ENCODE measurements at places on chromosomes 3 and 15.
A peak's percentile ranks its signal among the peaks of the same experiment; 100 is the strongest.

DNA sequence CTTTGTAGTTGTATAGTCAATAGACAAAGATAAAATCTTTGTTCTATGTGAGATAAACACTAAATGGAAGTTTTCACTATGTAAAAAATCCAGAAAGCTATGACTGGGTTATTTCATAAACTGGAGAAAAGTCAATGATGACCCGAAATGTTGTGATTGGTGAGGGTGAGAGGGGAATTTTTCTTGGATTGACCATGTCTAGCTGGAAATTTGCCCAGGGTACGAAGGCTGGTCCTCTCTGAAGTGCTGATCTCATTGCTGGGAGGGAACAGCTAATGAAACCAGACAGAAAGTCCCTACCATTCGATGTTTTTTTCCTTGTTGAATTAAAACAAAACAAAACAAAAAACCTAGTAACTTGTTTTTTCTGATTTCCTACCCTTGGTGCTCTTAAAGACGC is 14.3 kb downstream of the TPRG1 start:
- no peak for DNase-seq

GRCh38 chr15:99518191-99518590 is 47.6 kb upstream of the MEF2A start:
- no peak for DNase-seq

DNA sequence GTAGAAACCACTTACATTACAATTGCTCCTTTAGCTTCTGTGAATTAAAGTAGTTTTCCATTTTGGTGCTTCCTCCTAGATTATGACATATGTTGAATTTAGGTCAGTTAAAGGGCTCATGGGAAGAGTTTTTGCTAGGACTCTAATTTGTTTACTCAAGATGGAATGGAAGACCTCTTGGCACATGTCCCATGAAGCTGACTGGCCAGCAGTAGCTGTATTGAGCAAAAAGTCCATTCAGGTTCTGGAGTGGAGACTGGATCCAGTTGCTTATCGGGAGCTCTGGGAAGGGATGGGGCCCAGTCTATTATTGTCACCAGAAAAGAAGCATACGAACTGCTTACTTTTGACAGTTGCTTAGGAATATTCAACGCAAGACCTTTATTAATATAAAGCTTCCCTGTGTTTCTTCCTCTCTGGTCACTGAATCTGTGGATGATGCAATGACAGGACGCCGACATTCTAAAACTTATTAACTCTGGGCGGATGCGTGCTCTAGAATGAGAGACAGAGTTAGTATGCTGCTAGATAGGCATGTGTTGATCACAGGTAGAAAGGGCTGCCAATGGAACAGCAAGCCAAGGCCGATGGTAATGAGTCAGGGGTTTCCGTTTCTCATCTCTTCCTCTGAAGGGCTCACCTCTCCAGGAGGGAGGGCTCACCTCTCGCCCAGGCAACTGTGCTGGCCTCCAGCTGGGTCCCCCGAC is 155.8 kb downstream of the NR1D2 start:
- DNase-seq, result no peak

DNA sequence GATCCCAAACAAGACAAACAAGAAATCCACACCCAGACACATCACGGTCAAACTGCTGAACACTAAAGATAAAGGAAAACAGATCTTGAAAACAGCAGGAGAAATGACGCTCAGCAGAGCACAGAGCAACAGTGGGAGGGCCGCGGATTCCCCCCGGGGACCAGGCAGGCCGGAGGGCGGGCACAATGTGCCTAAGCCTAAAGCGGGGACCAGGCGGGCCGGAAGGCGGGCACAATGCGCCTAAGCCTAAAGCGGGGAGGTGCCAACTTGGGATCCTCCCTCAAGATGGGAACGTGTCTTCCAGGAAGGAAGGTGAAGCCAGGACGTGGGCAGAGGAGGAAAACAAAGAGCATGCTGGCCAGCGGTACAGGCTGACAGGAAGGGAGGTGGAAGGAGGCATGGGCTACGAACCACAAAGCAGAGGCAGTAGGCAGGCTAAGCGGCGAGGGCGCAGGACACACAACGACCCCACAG is 31.1 kb downstream of the CYFIP1 start:
- peak; percentile 19 for DNase-seq

DNA sequence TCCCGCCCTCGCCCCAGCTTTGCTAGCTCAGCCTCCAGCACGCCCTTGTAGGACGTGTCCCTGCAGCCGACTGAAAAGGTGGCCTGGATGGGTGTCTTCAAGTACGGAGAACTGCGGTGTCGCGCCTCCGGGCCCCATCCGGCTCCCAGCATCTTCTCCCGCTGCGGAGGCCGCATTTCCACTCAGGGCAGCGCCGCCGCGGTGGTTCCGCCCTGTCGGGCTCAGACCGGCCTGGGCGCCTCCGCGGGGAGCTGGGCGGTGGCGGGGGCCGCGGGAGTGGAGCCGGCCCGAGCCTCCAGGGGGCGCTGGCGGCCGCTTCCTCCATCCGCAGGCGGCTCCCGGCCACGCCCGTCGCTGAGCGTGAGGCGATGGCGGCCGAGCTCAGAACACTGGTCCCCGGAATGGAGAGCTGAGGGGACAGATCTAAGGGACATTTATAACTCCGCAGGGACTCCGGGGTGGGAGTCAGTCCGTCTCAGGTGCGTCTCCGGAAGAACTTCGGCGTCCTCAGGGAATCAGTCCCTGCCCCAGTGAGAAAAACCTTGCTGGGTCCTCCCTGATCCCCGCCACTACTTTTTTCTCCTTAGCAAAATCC is 13.6 kb upstream of the SMCO1 start:
- peak; percentile 92 for DNase-seq

DNA sequence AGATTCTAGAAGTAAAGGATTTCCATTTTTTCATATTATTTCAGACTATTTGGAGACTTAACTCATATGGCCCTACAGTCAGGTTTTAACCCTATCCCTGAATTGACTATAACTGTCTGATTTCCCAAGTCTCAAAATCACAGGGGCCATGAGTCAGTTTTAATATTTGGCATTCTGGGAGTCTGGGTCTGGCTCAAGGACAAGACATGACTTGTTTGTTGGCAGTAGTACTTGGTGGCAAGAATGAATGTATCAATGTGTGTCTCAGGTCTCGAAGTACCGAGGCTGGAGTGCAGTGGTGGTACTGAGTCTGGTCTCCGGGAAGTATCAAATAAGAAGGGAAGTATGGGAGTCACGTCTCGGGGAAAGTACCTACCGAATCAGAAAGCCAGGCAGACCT is 10.8 kb downstream of the UMPS start:
- no peak for DNase-seq

- DNase-seq, result peak; percentile 84
Measured at GRCh38 chr15:94306700-94307650, 75.6 kb downstream of the MCTP2 start.

GRCh38 chr3:190739641-190740185 is 122.8 kb downstream of the GMNC start:
- DNase-seq, result no peak

GRCh38 chr3:50172626-50173220 is 17.6 kb downstream of the SEMA3F start:
- no peak for DNase-seq

DNA sequence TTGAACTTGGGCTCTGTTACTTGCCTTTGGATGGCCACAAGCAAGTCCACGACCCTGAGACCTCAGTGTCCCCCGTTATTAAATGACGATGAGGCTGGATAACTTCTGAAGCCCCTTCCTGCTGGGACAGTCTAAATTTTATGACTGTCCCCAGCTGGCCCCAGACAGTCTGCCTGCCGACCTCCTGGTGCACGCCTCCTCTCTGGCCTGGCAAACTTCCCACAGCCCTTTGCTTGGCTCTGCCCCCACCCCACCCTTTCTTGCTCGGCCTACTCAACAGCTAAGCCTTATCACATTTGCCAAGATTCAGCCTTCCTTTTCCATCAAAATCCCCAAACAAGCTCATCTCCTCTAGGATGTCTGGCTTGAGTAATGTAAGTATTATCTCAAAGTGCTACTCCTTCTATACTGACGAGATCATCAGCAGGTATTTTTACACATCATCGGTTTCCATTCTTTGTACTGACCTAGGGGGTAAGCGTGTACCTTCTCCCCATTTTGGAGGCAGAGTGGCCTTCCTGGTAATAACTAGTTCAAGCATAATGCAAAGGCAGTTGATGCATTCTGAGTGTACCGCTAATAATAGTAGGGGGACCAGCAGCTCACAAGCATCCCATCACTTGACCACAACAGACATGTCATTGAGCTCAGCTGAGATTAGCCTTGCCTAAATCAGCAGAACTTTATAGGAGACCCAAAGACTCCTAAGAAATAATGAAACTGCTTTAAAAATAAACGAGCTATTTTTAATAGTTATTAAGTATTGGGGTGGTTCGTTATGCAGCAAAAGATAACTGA is 120.8 kb upstream of the HACD2 start:
- no peak for DNase-seq

- no peak for DNase-seq
Measured at GRCh38 chr3:100637197-100637631, 27.8 kb downstream of the ADGRG7 start.

- DNase-seq, result no peak
Measured at GRCh38 chr3:183315739-183316138, 62.7 kb downstream of the B3GNT5 start.

DNA sequence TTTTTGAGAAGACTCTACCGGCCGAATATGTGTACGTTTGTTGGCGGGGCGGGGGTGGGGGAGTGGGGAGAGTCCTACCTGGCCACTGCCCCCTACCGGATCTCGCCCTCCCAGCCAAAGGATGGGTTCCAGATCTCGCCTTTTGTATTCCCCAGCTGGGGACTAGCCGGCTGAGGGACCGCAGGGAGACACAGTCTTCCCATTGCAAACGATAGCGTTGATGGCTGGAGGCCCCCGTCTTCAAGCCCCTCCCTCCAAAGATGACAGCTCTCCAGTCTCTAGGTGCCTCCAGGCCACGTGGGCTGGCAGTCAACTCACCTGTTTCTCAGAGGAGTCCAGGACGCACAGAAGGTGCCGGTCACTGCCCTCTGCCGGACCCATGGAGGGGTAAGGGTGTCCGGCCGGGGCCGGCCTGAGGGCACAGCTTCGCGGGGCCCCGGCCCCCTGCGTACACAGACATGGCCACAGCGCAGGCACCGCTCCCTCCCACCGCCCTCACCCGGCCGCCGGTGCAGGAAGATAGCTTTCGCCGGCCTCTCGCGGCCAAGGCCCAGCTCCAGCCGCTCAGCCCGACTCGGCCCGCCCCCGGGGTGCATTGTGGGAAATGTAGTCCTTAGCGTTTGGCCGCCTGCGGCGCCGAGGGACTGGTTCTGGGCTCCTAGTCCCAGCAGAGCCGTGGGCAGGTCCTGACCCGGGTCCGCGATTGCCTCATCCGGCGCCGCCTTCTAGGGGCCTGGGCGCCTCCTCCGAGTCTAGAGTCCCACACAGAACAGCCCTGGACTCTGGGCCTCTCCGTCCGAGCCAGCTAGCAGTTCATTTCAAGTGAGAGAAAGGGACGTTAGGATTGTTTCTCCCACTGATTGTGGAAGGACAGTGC is at the start of gene MON1A:
Gene MON1A, minus strand, starts transcription at position 521 of the 877 bp plus-strand sequence. CDS start 16,465 bp downstream, outside the sequence.
- DNase-seq, result peak; percentile 94

- peak; percentile 65 for DNase-seq
Measured at GRCh38 chr15:62847900-62848489, 194.6 kb upstream of the TPM1 start.

DNA sequence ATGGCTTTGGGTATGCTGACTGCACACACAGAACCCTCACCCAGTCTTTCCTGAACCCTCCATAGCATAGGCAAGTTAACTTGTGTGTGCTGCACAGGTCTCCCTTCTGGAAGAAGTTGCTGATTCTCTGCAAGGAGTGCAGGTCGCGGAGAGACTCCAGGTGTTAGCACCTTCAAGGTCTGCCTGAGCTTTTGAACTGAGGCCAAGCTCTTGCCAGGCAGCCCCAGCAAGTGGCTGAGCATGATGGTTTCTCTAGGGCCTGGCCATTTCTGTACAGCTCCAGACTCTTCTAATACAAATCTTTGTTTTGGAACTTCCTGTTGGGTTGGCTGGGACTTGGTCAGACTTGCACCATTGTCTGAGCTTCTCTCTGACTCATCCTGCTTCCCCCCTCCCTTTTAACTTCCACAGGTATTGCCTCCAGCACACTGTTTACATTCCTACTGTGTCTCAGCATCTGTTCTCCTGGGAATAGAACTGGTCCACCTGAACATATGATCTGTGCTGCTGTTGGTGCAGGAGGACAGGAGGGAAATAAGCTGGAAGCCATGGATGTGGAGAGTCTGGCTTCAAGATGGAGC is 53.3 kb downstream of the KY start:
- no peak for DNase-seq

DNA sequence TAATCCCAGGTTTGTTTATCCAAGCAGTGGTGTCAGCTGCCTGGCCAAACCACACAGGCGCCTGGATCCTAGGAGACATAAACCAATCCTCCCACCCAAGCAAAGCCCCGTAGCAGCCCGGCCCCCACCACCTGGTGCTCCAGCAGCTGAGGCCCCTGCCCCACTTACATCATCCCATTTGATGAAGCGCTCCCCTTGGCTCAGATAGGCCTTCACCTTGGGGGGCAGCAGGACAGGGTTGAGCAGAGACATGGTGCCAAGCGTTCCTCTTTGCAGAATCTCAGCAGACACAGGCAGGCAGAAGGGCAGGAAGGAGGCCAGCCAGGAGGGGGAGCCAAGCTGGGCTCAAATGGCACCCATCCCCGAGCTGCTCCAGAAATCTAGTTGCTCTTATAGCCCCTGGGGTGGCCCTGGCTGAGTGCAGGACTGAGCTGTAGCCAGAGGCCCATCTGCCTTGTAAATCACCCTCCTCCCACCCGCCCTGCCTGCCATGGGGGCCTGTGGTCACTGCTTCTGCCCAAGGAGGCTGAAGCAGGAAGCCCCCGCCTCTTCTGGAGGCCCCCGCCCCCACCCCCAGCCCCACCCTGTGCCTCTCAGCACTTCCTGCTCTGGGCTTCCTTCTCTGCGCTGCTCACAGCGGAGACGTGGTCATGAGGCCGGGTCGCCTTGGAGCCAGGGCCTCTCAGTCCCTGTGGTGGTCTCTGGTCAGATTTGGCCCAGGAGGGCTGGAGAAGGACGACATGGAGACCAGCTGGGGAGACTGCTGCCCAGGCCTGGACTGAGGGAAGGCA is at the start of gene PLCB2:
Gene PLCB2, minus strand, starts transcription at position 515 of the 791 bp plus-strand sequence. Its CDS starts 263 bp downstream, at position 252.
- DNase-seq, result peak; percentile 69

DNA sequence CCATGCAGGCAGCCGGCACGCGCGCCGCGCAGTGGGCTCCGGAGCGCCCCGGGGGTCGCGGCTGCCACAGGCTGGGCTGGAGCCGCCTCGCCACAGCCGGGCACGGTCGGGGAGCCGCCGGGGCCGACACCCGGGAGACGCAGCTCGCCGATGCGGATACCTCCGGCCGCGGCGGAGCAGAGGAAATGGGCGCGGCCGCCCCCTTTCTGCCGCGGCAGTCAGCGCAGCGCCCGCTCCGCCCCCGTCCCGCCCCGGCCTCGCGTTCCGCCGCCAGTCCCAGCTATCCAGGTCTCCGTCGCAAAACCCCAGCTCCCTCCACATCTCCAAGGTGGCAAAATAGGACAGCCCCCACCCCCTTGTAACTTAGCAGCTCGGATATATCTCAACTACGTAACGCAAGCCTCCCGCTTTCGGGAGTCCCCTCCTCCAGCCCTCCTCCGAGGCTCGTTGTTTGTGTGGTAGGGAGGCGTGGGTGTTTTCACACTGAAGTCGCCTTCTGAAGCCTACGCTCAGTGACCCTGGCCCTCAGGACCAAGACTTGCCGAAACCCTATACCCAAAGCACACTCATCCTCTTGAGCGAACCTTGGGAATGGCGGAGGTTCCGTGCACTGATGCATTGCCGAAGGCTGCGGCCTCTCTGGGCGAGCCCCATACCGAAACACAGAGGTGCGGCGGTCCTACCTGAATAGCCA is at the start of gene SH3BP5:
Gene SH3BP5, minus strand, starts transcription at position 182 of the 694 bp plus-strand sequence. Its CDS starts 178 bp downstream, at position 4.
- DNase-seq, result peak; percentile 80

All from activated CD4-positive, alpha-beta T cell treated with anti-CD3 and anti-CD28 coated beads, Interleukin-2, Interleukin-6, amounts not matched to agents 100 ng/mL and 50 ng/mL, durations not matched to agents 16 hours and 8 hours (primary cell).